ENCODE measurements at places on chromosomes 16 and 17. TPM values are rescaled to one million over a fixed set of nuclear protein-coding genes. Genes with fewer than 3 reads are reported as not detected.

Gene EXOC3L1
- 9.7 TPM for polyA plus RNA-seq

Gene CACNG3
- not detected for polyA plus RNA-seq

Gene CSF3
- 317 TPM for polyA plus RNA-seq

Gene SGCA
- 19.4 TPM for polyA plus RNA-seq

Gene NAT9
- 36.5 TPM for polyA plus RNA-seq

Gene GNAO1
- 0.33 TPM for polyA plus RNA-seq

Gene ERN2
- polyA plus RNA-seq: 2.6 TPM

Gene GRAPL
- polyA plus RNA-seq: 4.3 TPM

Gene HP
- polyA plus RNA-seq: 1,570 TPM

Gene GPR179
- 0.06 TPM for polyA plus RNA-seq

Gene HSF5
- 0.03 TPM for polyA plus RNA-seq

Gene GNG13
- polyA plus RNA-seq: not detected

Gene ITGAD
- 0.24 TPM for polyA plus RNA-seq

Gene NTN3
- not detected for polyA plus RNA-seq
